ENCODE measurements at places on chromosomes 2 and 18. TPM values are rescaled to one million over a fixed set of nuclear protein-coding genes. Genes with fewer than 3 reads are reported as not detected.
A peak's percentile ranks its signal among the peaks of the same experiment; 100 is the strongest.

DNA sequence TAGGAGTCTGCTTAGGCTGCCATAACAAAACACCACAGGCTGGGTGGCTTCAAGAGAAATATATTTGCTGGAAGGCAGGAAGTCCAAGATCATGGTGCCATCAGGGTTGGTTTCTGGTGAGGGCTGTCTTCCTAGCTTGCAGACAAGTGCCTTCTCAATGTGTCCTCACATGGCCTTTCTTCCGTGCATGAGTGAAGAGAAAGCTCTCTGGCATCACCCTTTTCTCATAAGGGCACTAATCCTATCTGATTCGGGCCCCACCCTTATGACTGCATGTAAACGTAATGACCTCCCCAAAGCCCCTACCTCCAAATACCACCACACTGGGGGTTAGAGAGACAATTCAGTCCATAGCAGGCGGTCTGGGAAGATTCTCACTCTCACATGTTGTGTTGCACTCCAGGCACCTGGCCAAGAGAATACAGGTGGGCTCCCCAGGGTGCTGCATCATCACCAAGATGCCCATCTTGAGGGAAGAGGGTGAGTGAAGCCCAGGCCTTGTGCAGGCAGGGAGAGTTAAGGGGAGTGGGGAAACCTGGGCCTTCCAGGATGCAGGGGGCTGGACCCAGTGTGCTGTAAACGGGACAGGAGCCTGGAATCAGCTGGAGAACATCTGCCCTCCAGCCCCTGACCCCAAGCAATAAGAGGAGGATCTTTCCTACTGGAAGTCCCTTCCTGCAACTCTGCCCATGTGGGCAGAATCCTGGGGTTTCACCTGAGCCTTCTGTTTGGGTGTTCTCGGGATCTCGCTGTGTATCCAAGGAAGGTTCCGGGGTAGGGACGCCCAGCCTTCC, 10.2 kb downstream of the CATIP start:
- DNase-seq: no peak

GRCh38 chr2:235537587-235537986, 43.7 kb downstream of the AGAP1 start:
- DNase-seq: no peak

- no peak for DNase-seq
Observed at GRCh38 chr2:223725986-223726970, 111.1 kb downstream of the AP1S3 start.

- DNase-seq: no peak
Observed at GRCh38 chr18:74388227-74388626, 68.9 kb downstream of the DIPK1C start.

- DNase-seq: no peak
Observed at GRCh38 chr2:231185886-231186285, 12.5 kb upstream of the ARMC9 start.

- DNase-seq: no peak
Observed at GRCh38 chr2:102117472-102117858, 25.1 kb upstream of the IL1R1 start.

- no peak for DNase-seq
Observed at GRCh38 chr2:18552351-18553077, 7.9 kb downstream of the RDH14 start.

GRCh38 chr2:85994897-85995647, 106.3 kb upstream of the ST3GAL5 start:
- DNase-seq: no peak

- peak; percentile 24 for DNase-seq
Observed at GRCh38 chr2:196967116-196967515, 40.6 kb upstream of the PGAP1 start.

DNA sequence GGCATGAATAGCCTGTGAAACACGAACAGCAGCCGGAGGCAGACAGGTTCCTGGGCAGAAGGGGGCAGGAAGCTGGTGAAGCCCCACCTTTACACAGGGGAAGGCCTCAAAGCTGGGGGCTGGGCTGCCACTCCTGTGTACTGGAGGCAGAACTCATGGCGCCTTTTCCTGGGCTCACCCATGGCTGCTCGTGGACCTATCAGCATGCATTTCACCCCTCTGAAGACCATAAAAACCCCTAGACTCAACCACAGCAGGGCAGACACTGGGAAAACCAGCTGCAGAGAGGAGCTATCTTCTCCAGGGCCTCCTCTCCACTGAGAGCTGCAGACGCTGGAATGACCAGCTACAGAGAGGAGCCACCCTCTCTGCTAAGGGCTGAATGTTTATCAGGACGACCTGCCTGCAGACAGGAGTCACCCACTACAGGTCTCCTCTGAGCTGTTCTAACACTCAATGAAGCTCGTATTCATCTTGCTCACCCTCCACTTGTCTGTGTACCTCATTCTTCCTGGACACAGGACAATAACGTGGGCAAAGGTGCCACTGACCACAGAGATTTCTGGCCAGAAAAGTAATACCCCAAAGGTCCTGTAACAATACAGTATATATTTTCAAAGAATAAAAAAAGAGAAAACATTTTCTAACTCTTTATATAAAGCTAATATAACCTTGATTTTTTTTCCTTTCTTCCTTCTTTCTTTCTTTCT, 18.9 kb upstream of the CCDC88A start:
- DNase-seq: no peak

DNA sequence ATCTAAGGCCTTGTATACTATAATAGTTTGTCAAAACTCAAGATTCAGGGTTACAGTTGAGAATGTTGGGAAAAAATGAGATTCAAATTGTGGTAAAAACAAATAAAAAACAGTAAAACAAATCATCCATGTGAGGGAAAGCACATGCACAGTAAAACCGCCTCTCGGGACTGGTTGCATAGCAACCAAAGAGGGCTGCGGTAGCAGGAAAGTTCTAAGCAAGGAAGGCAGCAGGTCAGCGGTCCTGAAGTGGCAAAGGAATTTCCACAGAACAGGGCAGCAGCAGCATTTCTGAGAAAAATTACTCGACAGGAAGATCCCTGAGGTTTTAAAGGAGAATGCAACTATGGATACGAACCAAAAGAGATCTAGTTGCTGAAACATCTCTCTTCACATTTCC, 93.7 kb downstream of the DYNAP start:
- peak; percentile 13 for DNase-seq

- no peak for DNase-seq
Observed at GRCh38 chr2:220185766-220186305, 558.4 kb downstream of the SLC4A3 start.

- DNase-seq: no peak
Observed at GRCh38 chr2:162838136-162838497, 450 bp downstream of the KCNH7 start.

- no peak for DNase-seq
Observed at GRCh38 chr2:230019742-230020141, 49.0 kb downstream of the SLC16A14 start.

DNA sequence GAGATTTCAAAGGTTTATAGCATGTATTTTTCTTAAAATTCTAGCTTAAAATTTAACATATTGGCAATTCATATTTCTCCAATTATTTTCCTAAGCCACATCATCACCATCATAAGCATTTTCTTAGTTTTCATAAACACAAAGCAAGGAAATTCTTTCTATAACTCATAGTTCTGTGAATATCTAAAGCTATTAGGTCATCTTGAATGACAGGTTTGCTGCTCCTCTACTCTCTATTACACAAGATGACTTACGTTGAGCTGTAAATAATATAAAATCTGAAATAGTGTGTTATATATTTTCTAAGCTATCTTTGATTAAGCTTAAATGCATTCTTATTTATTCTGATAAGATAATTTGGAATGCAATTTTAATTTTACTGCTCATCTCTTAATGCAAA, 984.6 kb upstream of the CNTNAP5 start:
- DNase-seq: no peak

DNA sequence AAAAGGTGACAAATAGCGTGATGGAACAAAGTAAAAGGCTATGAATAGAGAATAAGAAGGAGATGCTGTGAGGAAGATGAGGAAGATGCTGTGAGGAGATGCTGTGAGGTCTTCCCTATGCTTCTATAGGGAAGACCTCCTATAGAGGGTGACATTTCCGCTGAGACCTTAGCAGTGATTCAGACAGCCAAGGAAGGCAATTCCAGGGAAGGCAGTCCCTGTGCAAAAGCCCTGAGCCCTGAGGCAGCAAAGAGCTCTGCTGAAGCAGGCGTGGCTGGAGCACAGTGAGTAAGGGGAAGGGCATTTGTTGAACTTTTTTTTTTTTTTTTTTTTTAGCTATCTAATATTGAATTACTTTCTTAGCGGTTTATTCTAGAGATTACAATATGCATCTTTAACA, 142.7 kb upstream of the FOSL2 start:
- DNase-seq: peak; percentile 28

DNA sequence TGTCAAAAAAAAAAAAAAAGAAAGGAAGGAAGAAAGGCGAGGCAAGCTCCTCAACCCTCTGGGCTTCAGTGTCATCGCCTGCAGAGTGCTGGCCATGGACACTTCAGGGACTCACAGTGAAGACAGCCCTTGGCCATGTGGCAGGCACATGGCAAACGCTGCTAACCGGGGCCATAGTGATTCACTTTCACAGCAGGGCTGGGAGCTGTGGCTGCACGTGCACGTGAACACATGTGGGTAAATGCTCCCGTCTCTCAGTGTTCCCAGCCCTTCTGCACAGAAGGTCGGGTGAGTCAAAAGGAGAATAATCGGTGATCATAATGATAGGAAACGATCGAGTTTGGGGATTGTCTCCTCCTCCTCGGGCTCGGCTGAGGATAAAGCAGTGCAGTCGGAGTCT, 46.1 kb upstream of the UBE2F start:
- no peak for DNase-seq

DNA sequence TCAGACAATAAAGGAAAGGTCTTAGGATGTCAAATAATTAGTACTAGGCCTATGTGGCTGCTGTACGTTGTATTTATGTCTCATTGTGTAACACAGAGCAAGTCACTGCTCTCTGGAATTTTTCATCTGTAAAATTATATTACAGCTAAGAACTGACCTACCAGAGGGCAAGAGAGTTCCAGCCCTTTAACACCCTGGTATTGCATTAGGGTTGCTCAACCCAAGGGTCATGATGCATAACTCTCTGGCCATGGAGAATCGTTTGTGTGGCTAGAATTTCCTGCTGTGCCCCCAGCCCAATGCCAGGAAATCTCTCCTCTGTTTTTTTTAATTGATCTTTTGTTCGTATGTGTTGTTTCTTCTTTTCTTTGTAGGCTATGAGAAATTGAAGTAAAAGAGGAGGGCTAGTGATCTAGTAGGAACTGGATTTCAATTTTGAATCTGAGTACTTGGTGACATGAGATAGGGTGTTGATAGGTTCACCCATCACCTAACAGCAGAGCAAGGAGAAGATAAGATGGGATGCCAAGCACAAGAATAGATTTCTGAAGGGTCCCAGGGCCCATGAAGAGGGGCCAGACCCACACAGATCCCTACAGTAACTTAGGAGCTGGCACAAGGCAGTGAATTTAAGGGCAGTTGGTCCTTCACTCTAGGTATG, 571.2 kb upstream of the TNP1 start:
- no peak for DNase-seq

GRCh38 chr2:224976629-224977525, 65.4 kb downstream of the DOCK10 start:
- no peak for DNase-seq

GRCh38 chr2:32647180-32647651, 19.4 kb downstream of the TTC27 start:
- DNase-seq: no peak

DNA sequence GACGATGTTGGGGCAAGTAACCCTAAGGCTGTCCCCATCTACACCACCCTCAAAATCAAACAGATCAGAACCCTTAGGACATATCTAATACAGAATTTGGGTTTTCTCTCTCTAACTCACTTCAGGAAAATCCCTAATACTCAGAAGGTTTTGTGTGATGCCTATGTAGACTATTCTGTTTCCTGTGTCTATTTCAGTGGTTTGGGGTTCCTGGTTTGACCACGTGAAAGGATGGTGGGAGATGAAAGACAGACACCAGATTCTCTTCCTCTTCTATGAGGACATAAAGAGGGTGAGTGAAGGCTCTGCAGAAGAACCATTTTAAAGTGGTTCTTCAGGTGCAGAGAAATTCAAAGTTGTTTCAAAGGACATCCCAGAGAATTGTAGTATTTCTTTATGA, 16.3 kb downstream of the SULT1C2 start:
- DNase-seq: no peak

GRCh38 chr18:23856466-23857163, 157.9 kb upstream of the TTC39C start:
- no peak for DNase-seq

DNA sequence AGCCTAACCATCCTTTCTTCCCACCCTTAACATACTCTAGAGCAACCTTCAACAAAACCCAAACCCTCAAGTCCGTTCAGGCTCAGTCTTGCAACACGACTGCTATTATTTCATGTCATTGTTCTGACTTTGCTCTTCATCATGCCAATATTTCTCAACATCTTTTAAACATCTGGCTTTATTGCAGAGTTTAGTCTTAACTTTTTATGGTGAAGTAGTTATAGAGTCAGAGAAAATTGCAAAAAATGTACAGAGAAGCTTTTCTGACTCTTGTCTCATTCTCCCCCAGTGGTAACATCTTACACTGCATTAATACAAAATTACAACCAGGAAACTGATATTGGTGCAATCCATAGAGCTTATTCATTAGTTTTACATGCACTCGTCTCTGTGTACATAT, 3.9 kb downstream of the MARCO start:
- DNase-seq: no peak

DNA sequence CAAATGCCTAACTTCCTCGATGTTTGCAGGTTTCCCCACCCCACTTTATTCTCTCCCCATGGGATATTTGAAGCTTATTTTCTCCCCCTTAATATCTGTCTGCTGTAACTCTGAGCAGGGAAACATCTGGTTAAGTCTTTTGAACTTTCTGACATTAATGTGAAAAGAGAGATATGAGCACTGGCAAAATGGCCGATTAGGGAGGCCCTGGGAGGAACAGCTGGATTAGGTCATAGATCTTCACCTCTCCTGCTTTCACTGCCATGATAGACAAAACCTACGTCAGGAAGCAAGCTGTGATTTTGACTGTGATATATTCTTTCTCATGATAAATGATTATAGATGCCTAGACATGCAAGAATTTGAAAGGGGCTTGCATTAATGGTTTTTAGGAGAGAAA, 43.6 kb downstream of the LYPD6B start:
- no peak for DNase-seq

DNA sequence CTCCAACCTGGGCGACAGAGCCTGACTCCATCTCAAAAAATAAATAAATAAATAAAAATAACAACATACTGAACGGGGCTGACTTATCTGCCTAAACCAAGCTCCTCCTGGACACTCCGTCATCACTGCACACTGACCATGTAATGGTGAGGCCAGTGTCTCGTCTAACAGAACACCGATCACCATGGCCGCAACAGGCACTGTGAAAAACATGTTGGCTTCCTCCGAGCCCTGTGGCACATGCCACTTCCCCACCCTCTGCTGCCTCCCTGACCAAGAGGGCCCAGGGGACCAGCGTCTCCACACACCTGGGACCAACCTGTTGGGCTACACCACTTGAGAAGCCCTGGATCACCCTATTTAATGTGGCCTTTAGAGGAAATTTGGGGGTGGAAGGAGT, 33.9 kb downstream of the ZNF516 start:
- DNase-seq: no peak

The CD226 gene
- 0.22 TPM for polyA plus RNA-seq

The LHCGR gene
- polyA plus RNA-seq: 0.04 TPM

The KLHL14 gene
- polyA plus RNA-seq: not detected

The UBXN4 gene
- 129 TPM for polyA plus RNA-seq

The C1D gene
- polyA plus RNA-seq: 27.1 TPM

The TCF23 gene
- polyA plus RNA-seq: 0.03 TPM

The CERKL gene
- 7.9 TPM for polyA plus RNA-seq

The FLACC1 gene
- polyA plus RNA-seq: not detected

The LYG1 gene
- polyA plus RNA-seq: 1.9 TPM

The DUSP19 gene
- 2.5 TPM for polyA plus RNA-seq

The NETO1 gene
- 0.04 TPM for polyA plus RNA-seq

The PSMA8 gene
- polyA plus RNA-seq: 0.15 TPM

The TCF4 gene
- 23.7 TPM for polyA plus RNA-seq
